NB4 (cell line): ENCODE measurements at places on chromosomes 1 and 21.

DNA sequence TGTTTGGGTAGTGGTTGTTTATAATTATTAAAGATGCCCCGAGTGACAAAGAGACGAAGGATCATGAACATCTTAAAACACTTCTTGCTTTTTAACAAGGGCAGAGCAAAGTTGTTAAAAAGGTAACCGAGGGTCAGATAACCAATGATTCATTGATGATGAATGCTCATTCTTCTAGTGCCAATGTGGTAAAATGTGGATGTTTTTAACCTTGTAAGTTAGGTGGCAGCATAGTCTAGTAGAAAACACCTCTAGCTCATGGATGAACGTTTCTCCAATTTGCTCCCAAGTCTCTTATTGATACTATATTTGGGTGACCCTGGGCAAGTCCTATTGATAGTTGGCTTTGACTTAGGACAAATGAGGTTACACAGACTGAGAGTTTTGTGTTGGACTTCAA lies 167.9 kb downstream of the KIF26B start:
- no peak for DNase-seq

GRCh38 chr1:85047472-85048295 lies 616 bp downstream of the MCOLN3 start:
- no peak for DNase-seq

- no peak for DNase-seq
Observed at GRCh38 chr1:24069817-24070216, 42.1 kb downstream of the MYOM3 start.

DNA sequence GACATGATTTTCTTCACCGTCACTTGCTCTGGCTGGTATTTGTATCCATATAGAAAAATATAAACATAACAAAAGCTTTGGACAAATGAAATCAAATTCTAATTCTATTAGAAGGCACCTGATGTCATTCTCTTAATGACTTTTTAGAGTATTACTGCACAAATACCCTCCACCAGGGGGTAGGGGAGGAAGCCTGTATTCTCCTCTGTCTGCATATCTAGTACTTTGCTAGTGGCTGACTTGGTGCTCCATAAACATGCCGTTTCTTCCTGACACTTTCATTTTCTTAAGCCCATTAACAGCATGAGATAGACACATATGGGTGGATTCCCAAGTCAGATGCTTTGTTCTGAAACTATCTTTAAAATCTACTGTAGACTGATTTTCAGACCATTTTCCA lies 20.6 kb upstream of the KCNJ15 start:
- DNase-seq, result no peak

DNA sequence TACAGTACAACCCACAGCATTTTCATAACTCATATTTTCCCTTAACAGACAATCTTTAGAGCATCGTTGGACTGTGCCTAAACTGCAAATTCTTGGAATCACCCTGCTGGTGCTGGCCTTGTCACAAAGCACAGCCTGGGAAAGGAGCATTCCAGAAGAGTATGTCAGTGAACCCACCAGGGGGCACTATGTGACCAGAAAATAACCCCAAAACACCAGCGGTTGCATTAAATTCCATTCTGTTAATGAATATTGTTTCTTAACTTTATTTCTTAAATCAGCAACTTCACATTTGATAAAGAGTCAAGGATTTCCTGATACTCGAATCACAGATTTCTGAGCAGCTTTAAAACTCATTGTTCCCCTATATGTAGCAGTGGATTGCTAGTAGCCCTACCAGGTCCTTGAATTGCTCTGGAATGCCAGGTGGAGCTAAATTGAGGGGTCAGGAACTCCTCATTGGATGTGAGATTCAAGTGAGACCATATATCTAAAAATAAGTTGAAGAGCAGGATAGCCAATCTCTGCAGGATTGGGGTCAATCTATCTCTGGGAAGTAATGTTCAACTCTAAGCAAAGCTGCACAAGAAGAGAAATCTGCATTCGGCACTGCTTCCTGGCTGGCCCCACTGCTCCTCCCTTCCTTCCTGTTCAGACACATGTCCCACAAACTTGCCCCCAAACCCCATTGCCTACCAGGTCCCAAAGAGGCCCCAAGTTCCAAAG lies 12.7 kb upstream of the RAB4A start:
- DNase-seq, result peak; percentile 78

DNA sequence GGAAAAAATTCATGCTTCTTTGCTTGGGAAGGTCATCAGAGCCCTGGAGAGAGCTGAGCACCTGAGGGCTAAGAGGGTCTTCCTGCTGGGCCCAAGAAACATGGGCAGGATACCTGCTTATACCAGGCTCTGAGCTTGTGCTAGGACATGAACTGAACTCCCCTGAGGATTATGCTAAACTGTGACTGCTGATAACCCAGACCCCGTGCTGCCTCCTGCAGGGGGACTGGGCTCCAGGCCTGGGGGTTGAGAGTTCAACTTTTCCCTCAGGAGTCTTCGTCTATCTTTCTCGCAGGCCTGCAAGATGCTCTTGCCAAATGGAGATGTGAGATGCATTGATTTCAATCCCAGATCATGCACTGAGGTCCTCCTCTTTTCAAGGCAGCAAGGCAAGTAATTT lies 368.5 kb downstream of the HHAT start:
- no peak for DNase-seq

- no peak for DNase-seq
Observed at GRCh38 chr1:111497592-111497991, 5.8 kb downstream of the ADORA3 start.

DNA sequence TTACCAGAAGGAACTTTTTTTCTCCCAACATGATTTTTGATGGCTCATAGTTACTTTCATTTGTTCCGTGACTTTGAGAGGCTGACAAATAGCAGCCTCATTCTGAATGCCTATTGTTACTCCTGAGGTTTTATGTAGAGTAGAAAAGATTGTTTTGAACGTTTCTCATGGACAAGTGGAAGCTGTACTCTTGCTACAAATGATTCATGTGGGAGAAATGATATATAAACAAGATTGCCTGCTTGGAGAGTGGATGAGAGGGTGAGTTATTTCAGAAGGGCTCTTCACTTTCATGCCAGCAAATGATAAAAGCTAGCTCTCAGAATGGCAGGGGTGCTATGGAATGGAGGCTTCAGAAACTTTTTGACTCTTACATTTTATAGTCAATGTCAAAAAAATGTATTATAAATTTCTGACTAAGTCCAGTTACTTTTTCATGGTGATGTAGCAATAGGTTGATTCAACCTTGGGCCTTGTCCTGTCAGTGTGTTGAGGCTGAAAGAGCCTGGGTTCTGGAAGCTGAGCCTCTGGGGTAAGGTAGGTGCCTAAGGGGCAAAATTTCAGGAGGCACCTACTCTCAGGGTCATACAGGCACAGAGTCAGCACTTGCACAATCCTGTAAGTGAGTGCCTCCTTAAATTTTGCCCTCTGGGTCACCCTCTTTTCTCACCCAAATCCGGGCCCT lies 19.4 kb downstream of the JUN start:
- DNase-seq, result no peak

- DNase-seq, result no peak
Observed at GRCh38 chr1:212738330-212738729, 38.7 kb upstream of the BATF3 start.

GRCh38 chr1:109513110-109513710 lies 3.7 kb upstream of the AMIGO1 start:
- DNase-seq, result no peak

DNA sequence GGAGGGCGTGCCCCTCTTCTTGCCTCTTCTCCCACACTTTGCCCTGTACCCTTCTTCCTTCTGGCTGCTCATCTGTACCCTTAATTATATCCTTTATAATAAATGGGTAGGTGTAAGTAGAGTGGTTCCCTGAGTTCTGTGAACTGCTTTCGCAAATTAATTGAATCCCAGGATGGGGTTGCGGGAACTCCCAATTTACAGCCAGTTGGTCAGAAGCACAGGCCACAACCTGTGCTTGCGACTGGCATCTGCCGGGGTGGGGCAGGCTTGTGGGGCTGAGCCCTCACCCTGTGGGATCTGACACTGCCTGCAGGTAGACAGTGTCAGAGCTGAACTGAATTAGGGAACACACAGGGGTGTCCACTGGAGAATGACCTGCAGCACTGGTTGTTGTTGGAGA lies 244.9 kb downstream of the KCNJ6 start:
- DNase-seq, result no peak

DNA sequence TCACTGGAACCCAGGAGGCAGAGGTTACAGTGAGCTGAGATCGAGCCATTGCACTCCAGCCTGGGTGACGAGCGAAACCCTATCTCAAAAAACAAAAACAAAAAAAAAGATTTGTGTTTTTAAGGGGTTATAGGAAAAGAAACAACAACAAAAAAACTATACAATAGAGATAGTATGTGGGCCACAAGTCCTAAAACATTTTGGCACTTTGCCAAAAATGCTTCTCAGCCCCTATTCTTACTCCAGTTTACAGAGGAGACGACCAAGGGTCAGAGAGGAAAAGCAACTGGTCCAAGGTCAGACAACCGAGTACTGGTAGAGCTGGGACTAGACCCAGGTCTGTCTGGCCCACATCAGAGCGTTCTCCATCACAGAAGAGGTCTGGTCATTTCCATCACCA lies 3.0 kb downstream of the FBXO44 start:
- DNase-seq, result no peak

DNA sequence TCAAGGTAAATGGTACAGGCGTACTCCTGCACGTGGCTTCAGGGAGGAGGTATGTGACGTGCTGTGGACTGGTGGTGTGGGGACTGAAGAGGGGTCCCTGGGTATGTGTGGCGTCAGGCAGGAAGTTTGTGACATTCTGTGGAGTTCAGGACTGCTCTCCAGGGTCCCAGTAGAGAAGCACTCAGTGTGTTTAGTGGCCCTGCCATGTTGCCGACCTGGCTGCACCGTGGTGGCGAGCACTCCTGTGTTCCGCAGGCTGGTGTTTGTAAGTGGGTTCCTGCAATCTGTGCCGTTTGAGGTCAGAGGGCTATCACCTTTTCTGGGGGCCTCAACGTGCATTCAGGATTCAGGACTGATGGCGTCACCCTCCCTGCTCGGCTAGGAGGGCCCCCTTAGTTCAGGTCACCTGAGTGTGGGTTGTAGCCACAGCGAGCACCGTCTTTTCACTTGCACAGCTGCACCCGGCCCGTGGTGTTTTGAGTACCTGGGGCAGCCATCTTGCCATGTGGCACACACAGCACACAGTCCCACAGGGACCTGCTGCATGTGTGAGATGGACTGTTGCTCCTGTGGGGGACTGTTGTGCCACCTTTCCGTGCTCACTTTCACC lies 26.5 kb downstream of the SNAP47 start:
- no peak for DNase-seq

DNA sequence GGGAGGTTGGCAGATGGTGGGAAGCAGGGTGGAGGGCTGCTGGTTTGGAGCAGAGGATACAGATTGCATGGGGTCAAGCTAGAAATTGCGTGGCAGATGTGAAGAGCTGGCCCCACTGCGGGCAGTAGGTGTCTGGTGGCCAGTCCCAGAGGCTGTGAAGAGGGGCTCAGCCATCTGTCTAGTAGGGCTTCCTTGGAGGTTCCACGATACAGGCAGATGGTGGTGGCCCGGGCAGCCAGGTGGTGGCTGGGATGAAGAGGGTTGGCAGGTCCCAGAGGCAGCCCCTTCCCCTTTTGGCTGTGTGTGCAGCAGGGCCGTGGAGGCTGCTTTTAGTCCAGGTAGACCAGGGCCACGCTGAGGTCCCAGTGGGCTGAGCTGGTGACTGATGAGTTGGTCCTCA lies 16.6 kb downstream of the PSEN2 start:
- no peak for DNase-seq

GRCh38 chr1:211601982-211602670 lies 23.2 kb upstream of the SLC30A1 start:
- DNase-seq, result no peak

DNA sequence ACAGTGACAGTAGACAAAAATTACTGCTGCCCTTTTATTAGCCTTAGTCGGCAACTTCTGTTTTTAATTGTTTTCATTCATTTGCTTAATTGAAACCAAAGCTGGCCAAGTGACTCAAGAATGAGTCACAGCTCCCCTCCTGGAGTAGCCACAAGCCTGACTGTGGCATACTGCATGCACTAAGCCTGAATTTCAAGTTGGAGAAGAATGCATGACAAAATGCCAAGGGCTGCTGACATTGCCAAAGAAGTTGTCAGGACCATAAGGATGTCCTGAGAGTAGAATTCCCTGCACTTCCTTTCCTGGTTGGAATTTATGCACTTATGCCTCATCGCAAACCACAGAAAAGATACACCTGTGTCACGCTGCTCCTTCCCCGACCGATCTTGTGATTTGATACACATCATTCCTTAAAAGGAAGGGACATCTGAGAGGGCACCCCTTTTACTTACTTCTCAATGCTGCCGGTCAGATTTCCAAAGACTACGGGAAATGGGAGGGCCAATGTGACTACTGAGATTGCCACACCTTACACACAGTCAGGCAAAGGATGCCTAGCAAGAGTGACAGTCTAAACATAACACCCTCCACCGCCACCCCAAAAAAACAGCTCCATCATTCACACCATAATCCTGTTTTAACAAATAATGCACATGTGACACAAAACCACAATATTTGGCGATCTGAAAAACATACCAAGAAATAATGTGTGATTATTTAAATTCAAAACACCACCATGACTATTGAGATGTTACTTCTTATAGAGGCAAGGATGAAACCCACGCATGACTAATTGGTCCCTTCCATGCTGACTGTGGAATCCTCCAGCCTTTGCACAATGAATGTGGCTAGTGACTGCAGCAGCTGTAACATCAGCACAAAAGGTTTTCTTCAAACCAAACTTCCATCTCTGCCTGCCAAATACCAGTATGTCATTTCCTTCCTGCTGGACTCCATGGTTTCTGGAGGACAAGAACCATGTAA lies 28.2 kb downstream of the VAV3 start:
- peak; percentile 93 for DNase-seq

- DNase-seq, result no peak
Observed at GRCh38 chr1:181179279-181179986, 90.9 kb downstream of the IER5 start.

- DNase-seq, result no peak
Observed at GRCh38 chr1:7382971-7383370, 388.1 kb upstream of the VAMP3 start.

GRCh38 chr1:5975133-5975880 lies 16.9 kb downstream of the NPHP4 start:
- peak; percentile 92 for DNase-seq

DNA sequence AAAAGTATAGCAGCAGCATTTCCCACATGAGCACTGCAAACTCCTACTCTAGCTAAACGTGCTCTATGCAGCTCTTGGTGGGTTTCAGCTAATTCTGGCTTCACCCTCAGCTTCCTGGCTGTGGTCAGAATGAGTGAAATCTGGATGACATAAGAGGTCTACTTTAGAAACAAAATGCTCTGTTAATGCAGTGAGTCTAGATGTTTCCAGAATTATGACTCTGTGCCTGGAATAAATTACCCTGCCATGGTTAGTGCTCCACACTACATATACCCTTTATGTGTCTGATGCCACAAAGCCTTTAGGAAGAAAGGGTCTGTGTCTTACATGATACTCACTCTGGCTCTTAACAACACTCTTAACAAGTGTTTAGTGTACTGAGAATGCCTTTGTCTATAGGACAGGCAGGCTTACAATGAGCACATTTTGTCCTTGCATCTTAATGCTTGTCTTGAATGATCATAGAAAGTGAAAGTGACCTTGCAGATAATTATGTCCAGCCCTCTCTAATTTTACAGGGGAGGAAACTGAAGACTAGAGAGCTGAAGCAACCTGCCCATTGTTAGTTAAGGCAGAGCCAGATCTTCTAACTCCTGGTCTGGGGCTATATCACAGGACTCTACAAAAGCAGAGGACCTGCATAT lies 9.2 kb downstream of the S100A10 start:
- peak; percentile 70 for DNase-seq
